Upper lobe of left lung (tissue), 6 donors: ENCODE measurements at places on chromosomes 3 and 15.

DNA sequence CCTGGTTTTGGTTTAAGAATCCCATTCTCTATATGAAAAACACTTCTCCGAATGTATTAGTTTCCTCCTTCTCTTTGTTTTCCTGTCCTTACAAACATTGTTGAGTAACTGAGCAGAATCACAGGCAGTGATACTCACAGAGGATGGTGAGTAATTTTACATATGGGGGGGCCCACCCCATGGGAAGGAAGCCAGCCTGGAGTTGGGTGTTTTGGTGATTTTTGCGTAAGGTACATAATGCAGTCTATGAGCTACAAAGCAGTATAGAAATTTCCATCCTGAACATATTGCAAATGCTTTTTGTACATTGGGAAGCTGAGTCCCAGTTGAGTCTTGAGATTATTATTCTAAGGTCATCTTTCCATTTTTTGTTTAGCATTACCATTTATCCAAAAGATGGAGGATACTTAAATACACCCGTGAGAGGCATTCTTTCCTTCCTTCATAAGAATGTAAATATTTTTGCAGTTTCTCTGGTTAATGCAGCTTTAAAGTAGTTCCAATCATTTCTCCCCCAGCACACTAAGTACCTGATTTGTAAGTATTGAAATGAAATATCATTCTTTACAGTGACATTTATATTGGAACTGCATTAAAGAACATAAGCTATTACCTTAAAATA lies 476.8 kb downstream of the AGBL1 start:
- DNase-seq, result no peak

DNA sequence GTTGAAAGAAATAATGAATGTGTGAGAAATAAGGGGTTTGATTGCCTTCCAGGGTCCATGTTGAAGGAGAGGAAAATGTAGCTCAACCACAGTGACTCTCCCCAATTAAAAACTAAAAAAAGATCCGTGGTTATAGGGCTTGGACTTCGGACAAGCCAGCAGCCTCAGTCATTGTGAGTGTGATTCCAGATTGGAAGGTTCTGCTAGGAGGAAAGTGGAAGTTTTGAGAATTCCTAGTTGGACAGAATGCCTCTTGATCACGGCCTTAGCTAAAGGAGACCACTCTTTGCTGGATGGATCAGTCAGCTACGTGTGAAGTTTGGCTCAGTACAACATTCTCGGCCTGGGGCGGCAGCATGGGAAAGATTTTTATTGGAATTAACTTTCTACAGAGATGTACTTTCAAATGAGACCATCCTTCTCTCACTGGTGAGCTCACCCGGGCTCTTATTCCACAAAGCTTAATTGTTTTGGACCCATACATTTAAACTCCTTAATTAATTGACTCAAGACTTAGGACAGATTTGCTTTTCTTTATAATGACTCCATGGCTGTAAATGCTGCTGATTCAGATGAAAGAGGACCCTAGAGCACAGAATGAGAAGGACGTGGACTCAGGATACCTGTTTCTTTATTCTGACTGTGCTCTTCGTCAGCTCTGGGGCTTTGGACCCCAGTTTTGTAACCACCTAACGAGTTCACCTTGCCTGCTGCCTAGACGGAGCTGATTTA lies 27.5 kb downstream of the FLNB start:
- no peak for DNase-seq

DNA sequence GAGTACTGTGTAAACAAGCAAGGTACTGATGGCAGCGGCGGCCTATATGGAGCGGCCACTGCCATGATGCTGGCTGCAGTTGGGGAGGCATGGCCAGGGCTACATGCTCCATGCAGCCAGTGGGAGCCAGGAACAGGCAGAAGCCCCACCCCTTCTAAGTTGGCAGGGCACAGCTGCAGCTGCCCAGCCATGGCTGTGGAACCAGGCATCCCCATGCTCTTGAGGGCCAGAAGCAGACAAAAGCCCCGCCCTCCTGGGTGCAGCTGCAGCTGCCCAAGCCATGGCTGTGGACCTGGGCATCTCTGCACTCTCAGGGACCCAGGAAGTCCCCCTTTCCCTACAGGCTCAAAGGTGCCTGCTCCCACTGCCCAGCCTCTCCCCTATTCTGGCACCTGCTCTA lies 150.9 kb downstream of the FMN1 start:
- no peak for DNase-seq

DNA sequence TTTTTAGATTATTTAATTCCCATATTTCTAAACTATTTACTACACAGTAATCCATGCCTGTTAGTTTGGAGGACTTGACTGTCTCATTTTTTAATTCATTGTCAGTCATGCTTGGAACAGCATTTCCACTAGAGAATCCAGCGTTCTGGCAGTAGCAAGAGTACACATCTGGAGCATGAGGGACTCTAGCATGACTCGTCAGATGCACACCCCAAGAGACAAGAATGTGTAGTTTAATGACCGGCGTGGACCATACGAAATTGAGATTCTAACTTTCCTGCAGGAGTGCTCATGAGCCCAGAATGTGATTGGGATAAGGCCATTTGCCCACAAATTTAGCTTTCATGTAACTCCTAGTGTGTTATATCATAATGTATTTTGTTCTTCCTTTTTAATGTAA lies 48.9 kb downstream of the ASB7 start:
- DNase-seq, result no peak

DNA sequence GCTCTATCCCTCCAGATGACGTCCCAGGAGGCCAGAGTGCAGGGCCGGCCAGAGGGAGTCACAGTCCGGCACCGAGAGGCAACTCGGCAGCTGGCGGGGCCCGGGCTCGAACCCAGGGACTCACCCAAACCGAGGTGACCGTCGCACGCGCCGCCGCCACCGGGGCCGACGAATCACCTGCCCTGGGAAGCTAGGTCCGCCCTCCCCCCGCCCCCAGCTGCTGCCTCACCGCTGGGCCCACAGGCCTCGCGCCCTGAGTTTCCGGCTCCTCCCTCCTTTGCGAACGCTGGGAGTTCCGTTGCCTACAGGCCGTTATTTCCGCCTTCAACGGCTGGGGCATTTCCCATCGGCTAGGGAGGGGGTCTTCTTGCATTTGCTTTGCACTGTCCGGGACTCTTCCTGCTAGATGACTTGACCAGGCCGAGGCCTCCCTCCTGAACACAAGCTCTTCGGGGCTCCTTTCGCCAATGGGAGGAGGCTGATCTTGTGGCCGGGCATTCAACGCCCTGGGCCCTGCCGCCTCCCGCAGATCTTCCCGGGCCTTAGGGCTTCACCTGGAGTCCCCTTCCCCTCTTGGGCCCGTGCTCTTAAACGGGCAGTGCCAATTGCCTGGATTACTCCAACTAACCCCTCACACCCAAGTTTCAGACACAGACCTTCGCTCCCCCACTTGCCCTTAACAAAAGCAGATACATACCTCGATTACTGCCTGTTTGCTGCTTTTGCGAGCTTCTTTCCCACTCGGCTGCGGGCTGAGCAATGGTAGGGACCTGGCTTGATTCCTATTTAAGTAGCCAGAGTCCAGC lies at the start of gene SNUPN:
TSS of gene SNUPN (minus strand) at position 184 of the 806 bp plus-strand sequence. CDS start 4,674 bp downstream, outside the sequence.
- DNase-seq, result peak; percentile 98

GRCh38 chr15:61141497-61142125 lies 87.5 kb downstream of the RORA start:
- DNase-seq, result no peak

GRCh38 chr3:146544929-146545528 lies 622 bp upstream of the PLSCR1 start:
- DNase-seq, result no peak

DNA sequence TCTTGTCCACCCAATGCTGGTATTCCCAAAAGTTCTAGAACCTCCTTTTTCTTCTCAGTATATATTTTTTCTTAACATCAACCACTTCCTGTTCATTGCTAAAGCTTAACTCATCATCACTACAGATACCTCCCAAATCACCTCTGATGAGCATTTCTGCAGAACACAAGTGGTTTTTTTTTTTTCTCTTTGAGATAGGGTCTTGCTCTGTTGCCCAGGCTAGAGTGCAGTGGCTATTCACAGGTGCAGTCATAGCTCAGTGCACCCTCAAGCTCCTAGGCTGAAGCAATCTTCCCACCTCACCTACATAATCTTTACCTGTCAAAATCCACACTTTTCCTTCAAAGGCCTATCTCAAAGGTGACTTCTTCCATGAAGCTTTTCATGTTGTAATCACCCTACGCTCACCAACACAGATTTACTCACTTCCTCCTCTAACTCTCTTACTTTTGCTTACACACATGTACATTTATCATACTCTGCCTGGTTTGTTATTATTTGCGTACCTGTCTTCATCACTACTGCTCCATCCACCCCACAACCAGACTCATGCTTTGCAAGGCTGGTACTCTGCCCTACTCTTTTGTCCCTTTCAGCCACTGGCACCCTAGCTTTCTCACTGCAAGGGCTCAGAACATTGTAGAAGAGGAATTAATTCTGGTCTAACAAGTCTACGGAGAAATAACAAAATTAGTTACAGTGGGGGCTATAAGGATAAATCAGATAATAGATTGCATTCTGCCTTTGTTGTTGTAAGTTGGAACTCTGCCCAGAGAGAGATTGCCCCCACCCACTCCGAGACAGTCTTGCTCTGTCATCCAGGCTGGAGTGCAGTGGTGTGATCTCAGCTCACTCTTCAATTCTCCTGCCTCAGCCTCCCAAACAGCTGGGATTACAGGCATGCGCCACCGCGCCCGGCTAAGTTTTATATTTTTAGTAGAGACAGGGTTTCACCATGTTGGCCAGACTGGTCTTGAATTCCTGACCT lies 27.5 kb downstream of the HERC1 start:
- DNase-seq, result no peak

DNA sequence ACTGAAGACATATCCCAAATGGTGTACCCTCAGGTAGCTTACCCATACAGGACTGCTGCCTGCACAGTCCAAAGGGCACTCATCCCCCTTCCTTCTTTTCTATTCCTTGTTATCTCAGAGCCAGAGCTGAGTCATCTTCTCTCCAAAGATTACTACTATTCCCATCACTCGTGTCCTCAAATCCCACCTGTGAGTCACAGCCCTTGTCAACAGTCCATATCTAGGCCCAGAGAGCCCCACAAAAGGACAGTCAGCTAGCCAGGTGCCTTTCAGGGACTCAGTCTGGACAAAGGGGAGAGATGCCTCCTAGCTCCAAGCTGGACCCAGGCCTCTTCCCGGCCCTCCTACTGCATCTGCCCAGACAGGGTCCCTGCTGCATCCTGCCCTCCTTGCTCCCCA lies 11.0 kb downstream of the PARP16 start:
- DNase-seq, result no peak

GRCh38 chr3:48596157-48596556 lies 1.0 kb upstream of the COL7A1 start:
- DNase-seq, result no peak

GRCh38 chr3:171561596-171562323 lies 101.6 kb upstream of the TNIK start:
- DNase-seq, result no peak

DNA sequence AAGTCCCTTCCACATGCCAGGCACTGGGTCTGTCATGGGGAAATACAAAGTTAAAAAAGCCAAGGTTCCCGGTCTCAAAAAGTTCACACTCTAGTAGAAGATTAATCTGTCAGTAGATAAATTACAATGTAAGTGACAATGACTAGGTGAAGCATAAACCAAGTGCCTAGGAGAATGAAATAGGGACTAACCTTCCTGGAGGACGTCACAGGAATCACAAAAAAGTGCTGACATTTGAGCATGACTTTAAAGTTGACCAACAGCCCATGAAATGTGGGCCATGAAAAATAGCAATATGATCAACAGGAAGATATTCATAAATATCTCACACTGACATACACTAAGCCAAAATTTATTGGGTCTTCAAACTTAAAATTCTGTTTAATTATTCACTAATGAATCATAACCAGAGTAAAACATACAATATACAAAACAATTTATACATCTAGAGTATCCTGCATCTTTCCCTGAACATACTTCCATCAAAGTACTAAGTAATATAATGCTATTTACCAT lies 20.0 kb downstream of the COPS2 start:
- DNase-seq, result no peak

GRCh38 chr15:57596978-57597377 lies 5.3 kb downstream of the MYZAP start:
- DNase-seq, result no peak

GRCh38 chr15:38867556-38867955 lies 302.9 kb upstream of the RASGRP1 start:
- no peak for DNase-seq

GRCh38 chr3:21738935-21739702 lies 11.9 kb downstream of the ZNF385D start:
- no peak for DNase-seq

- no peak for DNase-seq
Observed at GRCh38 chr15:34610354-34610753, 26.9 kb upstream of the GOLGA8B start.

DNA sequence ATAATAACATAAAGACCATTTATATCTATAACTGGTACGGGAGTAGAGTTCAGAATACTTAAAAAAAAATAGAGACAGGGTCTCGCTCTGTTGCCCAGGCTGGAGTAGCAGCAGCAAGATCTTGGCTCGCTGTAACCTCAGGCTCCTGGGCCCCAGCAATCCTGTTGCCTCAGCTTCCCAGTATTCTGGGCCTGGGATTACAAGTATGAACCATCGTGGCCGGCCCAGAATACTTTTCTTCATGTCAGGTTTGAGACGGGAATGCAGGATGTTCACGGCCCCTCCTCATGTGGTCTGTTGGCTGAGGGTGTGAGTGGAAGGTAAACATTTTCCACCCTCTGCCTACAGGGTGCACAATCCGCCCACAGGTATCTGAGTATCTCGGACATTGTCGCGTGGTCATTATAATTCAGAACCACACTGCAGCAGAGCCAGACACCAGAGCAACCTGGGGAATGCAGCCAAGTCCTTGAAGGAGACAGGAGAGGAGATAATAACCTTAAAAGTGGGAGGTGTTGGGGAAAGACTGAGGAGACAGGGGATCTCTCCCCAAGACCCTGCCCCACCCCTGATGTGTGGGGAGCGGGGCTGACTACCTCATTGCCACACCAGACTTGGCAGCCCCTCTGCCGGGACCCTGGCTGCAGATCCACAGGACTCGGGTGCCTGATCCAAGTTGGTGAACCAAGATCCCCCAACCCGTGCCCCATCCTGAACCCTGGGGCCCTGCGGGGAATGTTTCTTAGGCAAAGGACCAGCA lies 106.8 kb downstream of the ADCY5 start:
- DNase-seq, result no peak
